ENCODE measurements at places on chromosomes 2 and 18.

DNA sequence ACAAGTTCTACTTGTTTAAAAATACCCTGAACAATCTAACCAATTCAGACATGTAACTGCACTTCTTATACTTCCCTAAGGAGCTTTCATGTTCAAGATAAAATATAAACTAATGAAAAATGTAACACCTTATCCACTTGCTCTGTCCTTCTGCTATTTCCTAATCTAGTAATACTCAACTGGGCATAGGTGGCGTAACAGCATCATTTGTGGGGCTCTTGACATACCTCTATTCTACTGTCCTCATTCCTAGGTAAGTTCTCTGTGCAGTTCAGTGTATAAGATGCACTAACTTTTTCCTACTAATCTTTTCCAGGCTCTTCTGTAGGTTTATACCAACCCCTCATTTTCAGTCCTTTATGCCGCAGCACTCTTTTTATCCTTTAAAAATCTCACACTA, 36.7 kb downstream of the PRKD3 start:
- no peak for DNase-seq

DNA sequence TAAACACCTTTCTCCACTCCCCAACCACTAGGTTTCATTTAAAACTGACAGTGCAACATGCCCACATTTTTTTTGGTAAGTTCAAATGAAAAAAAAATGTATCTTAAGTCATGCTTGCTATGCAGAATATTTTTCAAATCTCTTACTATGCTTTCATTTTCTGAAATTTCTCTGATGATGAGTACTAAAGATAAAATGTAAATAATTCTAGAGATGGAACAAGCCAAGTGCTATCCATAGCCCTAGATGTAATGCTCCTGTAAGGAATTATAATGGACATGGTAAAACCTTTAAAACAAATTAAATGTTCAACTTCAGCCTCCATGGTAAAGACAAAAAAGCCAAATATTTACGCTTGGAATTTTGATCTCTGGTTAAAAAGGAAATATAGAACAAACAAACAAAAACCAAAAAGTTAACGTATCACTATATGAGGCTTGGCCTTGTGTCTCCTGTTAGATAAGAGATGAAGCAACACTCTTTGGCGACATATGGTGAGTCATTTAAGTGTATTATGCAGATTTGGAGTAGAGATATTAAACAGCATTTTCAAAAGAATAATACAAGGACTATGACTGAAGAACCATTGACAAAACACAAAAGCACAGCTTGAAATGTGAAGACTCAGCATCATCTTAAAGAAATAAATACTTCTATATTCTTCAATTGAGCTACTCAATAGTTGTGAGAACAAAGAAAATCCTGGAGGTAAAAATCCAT, 392.0 kb upstream of the LYPD1 start:
- no peak for DNase-seq

DNA sequence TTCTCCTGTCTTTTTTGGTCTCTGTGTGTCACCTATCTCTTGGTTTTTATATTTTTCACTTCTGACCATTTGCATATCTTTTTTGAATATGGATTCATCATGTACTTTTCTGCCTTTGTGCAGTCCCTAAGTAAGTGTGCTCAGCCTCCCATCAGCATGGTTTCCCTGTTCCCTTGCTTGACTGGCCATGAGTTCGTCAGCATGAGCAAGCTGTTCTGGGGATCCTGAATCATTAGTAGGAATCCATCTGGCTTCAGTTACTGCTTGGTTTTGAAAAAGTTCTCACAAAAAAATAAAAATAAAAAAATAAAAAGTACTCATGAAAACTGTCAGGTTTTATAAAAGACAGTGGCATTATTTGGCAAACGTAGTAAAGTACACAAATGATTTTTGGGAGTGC, 144.1 kb downstream of the NCOA1 start:
- no peak for DNase-seq

- no peak for DNase-seq
Observed at GRCh38 chr2:239736358-239737143, 288.6 kb downstream of the NDUFA10 start.

- no peak for DNase-seq
Observed at GRCh38 chr2:55958756-55959155, 35.2 kb upstream of the EFEMP1 start.
